ENCODE measurements at places on chromosomes 2 and 18. TPM values are rescaled to one million over a fixed set of nuclear protein-coding genes. Genes with fewer than 3 reads are reported as not detected.

DNA sequence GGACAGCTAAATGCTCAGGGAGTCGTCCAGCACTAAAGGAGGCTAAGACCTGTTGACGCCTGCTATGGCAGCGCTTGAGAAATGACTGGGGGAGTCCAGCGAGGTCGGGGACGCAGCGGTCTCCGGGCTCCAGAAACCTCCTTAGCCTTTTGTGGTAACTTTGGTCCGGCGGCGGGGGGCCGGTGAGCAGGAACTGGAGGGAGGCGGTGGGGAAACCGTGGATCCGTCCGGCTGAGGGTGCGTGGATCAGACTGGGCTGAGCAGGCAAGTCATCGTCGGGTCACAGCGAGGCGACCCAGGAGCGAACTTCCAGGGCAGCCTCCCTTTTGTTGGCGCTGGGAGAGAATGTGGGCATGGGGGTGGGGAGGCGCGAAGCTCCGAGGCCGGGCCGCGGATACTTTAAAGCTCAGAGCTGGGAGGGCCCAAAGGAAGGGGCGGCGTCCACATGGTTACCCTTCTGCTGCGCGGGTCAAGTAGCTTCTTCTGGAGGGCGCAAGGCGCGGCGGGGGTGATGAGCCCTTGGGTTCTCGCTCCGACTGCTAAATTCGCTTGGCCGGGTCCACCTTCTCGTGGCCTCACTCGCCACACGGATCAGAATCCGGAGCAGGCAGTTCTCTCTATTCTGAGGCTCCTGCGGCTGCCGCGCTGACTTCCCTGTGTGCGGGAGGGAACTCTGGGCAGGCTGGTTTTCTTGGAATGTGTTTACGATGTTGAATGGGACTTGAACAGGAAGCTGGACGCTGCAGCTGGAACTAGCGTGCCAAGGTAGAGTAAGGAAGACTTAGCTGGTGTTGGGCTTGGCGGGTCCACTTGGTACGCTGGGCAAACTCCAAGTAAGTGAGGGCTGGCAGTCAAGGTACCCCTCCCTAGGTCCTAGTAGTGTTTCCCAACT is 920 bp downstream of the GULP1 start:
- peak overlapping the region; percentile 92 for H3K27ac ChIP-seq
- no peaks in the 10 kb centered on the region for H3K27me3 ChIP-seq
- H3K4me1 ChIP-seq: no peaks in the 10 kb centered on the region

The MYCN gene
- total RNA-seq: 0.60 TPM

- no peaks in the 10 kb centered on the region for H3K27me3 ChIP-seq
- no peak for DNase-seq
- no peak overlapping the region for H3K27ac ChIP-seq
- H3K36me3 ChIP-seq: no peaks in the 10 kb centered on the region
Measured at GRCh38 chr2:158498043-158498748, 41.4 kb downstream of the PKP4 start.

The SERPINB8 gene
- 0.81 TPM for total RNA-seq

The PRKAG3 gene
- 0.09 TPM for total RNA-seq

GRCh38 chr2:20496076-20496872 is 49.4 kb downstream of the RHOB start:
- no peaks in the 10 kb centered on the region for H3K27me3 ChIP-seq
- no peak overlapping the region for H3K27ac ChIP-seq
- no peak for DNase-seq
- H3K4me3 ChIP-seq: no peak overlapping the region

GRCh38 chr2:58967736-58968135 is 726.6 kb upstream of the FANCL start:
- H3K4me1 ChIP-seq: no peaks in the 10 kb centered on the region
- no peaks in the 10 kb centered on the region for H3K27me3 ChIP-seq
- no peak for DNase-seq
- no peak overlapping the region for H3K27ac ChIP-seq
- H3K36me3 ChIP-seq: no peaks in the 10 kb centered on the region

- DNase-seq: no peak
- H3K36me3 ChIP-seq: no peaks in the 10 kb centered on the region
- H3K27ac ChIP-seq: no peak overlapping the region
Measured at GRCh38 chr18:71371951-71372605, 1083.2 kb downstream of the SOCS6 start.

GRCh38 chr2:35997488-35997887 is 358.1 kb upstream of the CRIM1 start:
- H3K4me1 ChIP-seq: no peaks in the 10 kb centered on the region
- DNase-seq: no peak
- H3K27me3 ChIP-seq: no peaks in the 10 kb centered on the region
- no peak overlapping the region for H3K4me3 ChIP-seq

- H3K36me3 ChIP-seq: no peaks in the 10 kb centered on the region
- H3K27me3 ChIP-seq: no peaks in the 10 kb centered on the region
- H3K27ac ChIP-seq: no peak overlapping the region
- DNase-seq: no peak
Measured at GRCh38 chr2:144343145-144343544, 176.8 kb downstream of the ZEB2 start.

The SERPINB3 gene
- not detected for total RNA-seq

GRCh38 chr2:55159037-55159651 is 72.9 kb downstream of the CLHC1 start:
- no peaks in the 10 kb centered on the region for H3K27me3 ChIP-seq
- H3K4me1 ChIP-seq: peaks cover 83% of the 10 kb centered on the region
- H3K4me3 ChIP-seq: no peak overlapping the region
- peak; percentile 65 for DNase-seq
- no peaks in the 10 kb centered on the region for H3K36me3 ChIP-seq

DNA sequence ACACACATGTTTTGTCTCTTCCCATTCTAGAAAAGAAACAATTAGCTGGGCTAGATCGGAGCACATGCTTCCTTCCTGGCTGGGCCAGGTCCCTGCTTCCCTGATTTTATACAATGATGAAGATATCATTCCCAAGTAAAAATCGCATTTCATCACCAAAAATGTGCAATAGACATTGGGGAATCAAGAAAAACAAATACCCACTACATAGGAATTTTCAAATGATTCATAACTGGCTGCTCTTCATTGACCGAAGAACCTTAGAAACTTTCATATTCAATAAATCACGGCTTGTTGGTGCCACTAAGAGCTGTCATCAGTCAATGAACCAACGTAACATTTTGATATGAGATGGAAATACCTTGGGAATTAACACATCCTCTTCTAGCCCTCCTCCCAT is 373.6 kb upstream of the TRIB2 start:
- no peak for DNase-seq
- no peak overlapping the region for H3K4me3 ChIP-seq
- H3K27me3 ChIP-seq: no peaks in the 10 kb centered on the region
- H3K4me1 ChIP-seq: no peaks in the 10 kb centered on the region
- H3K27ac ChIP-seq: no peak overlapping the region

- peaks cover 15% of the 10 kb centered on the region for H3K4me1 ChIP-seq
- peaks cover 10% of the 10 kb centered on the region for H3K27me3 ChIP-seq
- no peak for DNase-seq
- H3K36me3 ChIP-seq: no peaks in the 10 kb centered on the region
- H3K4me3 ChIP-seq: no peak overlapping the region
Measured at GRCh38 chr2:27171351-27171848, 22.6 kb downstream of the TCF23 start.

The FEZ2 gene
- total RNA-seq: 41.1 TPM

- H3K27ac ChIP-seq: no peak overlapping the region
- H3K36me3 ChIP-seq: no peaks in the 10 kb centered on the region
- no peak overlapping the region for H3K4me3 ChIP-seq
- H3K4me1 ChIP-seq: peaks cover 20% of the 10 kb centered on the region
Measured at GRCh38 chr2:25380586-25381375, 39.1 kb upstream of the DNMT3A start.

DNA sequence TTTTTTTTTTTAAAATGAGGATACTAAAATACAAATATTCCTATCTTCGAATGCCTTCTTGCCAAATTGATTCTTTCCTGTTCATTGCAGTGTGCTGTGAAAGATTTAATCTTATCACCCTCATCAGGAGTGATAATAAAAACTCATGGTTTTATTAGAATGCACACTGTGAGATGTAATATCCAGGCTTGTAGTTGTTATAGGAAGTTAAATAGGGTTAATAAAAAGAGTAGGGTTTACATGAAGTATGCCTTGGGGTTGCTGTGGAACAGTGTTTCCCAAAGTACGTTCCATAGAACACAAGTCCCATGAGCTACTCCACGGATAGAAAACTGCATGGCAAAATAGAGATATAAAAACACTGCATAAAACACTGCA is 191.9 kb downstream of the SPP2 start:
- no peak overlapping the region for H3K4me3 ChIP-seq
- no peak for DNase-seq
- no peaks in the 10 kb centered on the region for H3K36me3 ChIP-seq
- no peaks in the 10 kb centered on the region for H3K4me1 ChIP-seq

- no peaks in the 10 kb centered on the region for H3K27me3 ChIP-seq
- H3K36me3 ChIP-seq: peaks cover 100% of the 10 kb centered on the region
- H3K4me1 ChIP-seq: no peaks in the 10 kb centered on the region
- DNase-seq: no peak
Measured at GRCh38 chr2:127313406-127313805, 19.5 kb upstream of the ERCC3 start.

DNA sequence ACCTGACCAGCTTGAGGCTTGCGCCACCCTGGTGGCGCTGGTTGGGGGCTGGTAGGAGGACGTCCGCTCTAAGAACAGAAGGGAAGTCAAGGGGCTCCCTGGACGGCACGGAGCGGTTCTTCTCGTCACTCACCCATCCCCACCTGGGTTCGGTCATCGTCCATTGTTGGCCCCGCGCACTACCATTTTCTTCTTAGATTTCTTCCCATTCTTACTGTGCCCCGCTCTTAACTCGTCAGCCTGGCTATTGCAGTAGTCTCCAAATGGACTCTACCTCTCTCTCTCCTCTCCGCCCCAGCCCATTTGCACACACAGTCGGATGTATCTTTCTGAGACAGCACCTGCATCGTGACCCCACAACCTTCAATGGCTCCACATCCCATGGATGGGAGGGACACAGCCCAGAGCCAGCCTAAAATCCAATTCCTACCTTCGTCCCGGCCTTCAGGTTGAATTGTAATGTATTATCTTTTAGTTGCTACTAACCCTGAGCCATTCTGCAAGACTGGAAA is 814 bp upstream of the RAB1A start:
- peaks cover 28% of the 10 kb centered on the region for H3K4me1 ChIP-seq
- no peak for DNase-seq
- no peaks in the 10 kb centered on the region for H3K27me3 ChIP-seq
- no peaks in the 10 kb centered on the region for H3K36me3 ChIP-seq

GRCh38 chr2:168521053-168521741 is 65.1 kb downstream of the CERS6 start:
- H3K4me3 ChIP-seq: no peak overlapping the region
- H3K27me3 ChIP-seq: no peaks in the 10 kb centered on the region
- no peaks in the 10 kb centered on the region for H3K36me3 ChIP-seq
- H3K27ac ChIP-seq: peak overlapping the region; percentile 66
- H3K4me1 ChIP-seq: peaks cover 29% of the 10 kb centered on the region
- DNase-seq: no peak

DNA sequence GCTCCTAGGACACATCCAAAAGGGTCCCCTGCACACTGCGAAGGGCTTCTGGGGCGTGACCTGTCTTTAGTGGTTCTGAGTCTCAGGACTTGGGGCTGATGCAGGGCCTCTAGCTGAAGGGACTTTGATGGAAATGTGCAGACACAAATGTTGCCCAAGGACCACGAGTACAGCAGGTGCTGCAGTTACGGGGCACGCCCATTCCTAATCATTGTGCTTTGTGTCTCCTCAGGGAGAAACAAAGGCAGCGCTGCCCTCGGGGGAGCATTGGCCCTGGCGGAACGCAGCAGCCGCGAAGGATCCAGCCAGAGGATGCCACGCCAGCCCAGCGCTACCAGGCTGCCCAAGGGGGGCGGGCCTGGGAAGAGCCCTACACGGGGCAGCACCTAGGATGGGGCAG is 8.0 kb downstream of the TUBA3E start:
- H3K4me1 ChIP-seq: no peaks in the 10 kb centered on the region
- H3K36me3 ChIP-seq: no peaks in the 10 kb centered on the region
- DNase-seq: no peak
- H3K4me3 ChIP-seq: no peak overlapping the region
- no peaks in the 10 kb centered on the region for H3K27me3 ChIP-seq

DNA sequence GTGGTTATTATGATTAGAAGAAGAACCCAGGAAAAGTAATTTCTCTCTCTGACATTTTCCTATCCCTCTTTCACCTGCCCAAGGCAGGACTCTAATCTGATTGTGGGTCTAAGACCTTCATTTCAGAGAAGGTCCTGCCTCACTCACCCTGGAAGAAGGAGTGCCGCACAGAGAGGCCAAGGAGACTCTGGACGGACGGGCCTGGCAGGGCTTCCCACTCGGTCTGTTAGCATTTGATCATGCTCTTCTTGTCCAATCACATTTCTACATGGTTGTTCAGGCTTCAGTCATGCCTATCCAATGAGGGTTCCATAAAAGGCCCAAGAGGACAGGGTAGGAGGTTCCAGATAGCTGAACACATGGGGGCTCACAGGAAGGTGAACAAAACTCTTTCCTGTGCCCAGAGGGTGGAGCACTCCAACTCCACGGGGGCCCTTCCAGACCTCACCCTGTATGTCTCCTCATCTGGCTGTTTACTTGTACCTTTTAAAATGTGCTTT is 27.0 kb downstream of the ZNF892 start:
- DNase-seq: no peak
- no peaks in the 10 kb centered on the region for H3K27me3 ChIP-seq
- no peak overlapping the region for H3K4me3 ChIP-seq

DNA sequence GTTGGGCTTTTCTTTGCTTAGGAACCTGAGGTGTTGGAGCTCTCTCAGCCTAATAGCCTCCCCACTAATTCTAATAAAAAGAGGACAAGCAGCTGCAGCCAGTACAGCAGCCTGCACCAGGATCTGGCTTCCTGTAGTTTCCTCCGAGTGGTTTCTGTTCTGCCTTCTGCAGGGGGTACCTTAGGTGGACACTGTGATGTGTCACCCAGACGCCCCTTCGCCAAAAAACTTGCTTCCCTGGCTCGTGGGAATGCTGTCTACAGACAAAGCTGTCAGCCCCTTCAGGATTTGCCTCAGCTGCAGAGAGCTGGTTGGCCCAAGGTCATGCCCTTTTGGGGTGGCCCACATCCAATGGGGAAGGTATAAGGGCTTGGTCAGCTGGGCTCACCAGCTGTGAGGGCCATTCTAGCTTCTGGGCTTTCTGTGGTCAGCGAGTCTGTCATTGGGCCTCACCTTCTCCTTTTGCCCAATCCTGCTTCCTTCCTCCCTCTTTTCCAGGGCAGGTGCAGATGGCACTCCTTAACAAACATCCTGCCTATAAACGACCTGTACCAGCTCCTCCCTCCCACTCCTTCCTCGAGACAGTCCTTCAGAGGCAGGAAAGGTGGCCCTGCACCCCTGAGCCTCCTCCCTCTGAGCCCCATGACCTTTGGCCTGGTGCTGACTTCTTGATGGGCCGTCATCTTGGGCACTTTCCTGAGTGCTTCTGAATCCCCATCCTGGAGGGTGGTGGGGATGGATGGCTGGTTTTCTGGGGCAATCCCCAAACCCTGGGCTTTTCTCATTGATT is 44.0 kb upstream of the ROCK2 start:
- no peak for DNase-seq
- no peak overlapping the region for H3K4me3 ChIP-seq
- H3K27ac ChIP-seq: no peak overlapping the region
- H3K36me3 ChIP-seq: no peaks in the 10 kb centered on the region
- no peaks in the 10 kb centered on the region for H3K27me3 ChIP-seq
- H3K4me1 ChIP-seq: peaks cover 12% of the 10 kb centered on the region

The AQP12B gene
- total RNA-seq: not detected

Data from heart right ventricle (tissue), 16 donors.